Stimulated activated CD4-positive, alpha-beta T cell treated with anti-CD3 and anti-CD28 coated beads, Interleukin-4, amount 100 ng/mL, for 4 hours (primary cell): ENCODE measurements at places on chromosomes 2 and 18.

DNA sequence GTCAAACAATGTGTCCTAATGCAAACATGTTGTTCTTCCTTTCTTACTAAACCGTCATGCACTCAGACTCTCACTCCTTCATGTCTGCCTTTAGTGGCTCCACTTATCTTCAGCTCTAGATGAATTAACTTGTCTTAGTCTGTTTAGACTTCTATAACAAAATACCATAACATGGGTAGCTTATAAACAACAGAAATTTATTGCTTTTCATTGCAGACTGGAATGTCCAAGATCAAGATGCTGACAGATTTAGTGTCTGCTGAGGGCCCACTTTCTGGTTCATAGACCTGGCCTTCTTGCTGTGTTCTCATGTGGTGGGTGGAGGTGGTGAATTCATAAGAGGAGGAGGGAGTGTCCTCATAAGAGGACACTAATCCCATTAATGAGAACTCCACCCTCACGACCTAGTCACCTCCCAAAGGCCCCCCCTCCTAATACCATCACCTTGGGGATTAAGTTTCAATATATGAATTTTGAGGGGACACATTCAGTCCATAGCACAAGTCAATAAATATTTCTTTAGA, 32.3 kb downstream of the RALBP1 start:
- no peak for DNase-seq

DNA sequence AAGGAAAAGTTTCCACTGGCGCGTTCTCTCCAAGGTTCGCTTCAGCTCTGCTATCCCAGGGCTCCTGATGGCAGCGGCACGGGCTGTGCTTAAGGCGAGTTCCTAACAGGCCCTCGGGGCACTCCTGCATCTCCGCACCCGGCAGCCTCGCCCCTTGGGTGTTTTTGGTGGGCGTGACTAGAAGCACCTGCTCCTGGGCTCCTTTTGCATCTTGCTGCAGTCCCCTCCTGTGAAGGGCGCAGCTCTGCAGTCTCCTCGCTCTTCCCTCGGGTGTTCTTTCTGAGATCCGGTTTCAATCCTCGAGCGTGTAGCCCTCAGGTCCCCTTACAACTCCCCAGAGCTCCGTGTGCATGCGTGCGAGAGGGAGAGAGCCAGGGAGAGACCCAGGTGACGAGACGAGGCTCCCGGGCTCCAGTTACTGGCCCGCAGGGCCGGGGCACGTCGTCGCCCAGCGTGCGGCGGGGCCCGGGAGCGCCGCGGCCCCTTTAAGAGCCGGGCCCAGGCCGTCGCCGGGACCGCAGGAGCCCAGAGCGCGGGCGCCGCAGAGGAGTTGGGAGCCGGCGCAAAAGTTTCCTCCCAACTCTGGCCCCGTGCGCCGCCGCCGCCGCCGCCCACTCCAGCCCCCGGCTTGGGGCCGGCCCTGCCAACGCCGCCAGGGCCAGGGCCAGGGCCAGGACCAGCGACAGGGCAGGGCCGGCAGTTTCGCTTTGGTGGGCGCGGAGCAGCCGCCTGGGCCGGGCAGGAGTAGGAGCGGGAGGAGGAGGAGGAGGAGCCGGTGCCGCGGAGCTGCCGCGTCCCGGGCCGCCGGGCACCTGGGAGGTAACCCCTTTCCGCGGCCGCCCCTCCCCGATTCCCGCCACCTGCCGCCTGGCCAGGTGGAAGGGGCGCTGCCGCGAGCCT, at the start of gene PARD3B:
PARD3B (plus strand) TSS at position 515 of the 900 bp plus-strand sequence. CDS start 525 bp downstream, outside the sequence.
- DNase-seq = no peak

- DNase-seq = no peak
Observed at GRCh38 chr2:173184031-173185004, 108.7 kb downstream of the MAP3K20 start.

DNA sequence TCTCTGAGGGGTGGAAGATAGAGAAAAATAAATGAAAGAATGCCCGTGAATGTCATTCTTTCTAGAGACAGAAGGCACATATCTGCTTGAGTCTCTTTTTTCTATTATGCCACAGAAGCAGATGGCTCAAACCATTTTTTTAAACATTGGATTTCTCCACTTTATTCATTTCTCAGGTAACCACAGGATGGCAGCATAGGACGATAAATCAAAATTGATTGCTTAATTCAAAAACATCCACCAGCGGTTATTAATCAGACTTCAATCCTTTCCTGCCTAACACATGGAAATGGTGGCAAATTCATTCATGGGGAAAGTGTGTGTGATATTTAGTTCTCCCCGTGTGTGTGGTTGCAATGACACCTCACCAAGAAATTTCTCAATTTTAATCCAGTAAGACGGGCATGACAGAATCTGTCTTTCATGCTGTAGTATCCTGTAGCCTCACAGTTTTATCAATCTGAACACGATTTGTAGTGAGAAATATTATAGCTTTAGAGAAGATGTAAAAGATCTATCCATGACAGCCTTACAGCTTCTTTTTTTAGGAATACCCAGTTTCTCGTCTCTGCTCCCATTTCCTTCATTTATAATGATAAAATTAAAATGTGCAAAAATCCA, 72.2 kb downstream of the DSC3 start:
- DNase-seq = no peak

DNA sequence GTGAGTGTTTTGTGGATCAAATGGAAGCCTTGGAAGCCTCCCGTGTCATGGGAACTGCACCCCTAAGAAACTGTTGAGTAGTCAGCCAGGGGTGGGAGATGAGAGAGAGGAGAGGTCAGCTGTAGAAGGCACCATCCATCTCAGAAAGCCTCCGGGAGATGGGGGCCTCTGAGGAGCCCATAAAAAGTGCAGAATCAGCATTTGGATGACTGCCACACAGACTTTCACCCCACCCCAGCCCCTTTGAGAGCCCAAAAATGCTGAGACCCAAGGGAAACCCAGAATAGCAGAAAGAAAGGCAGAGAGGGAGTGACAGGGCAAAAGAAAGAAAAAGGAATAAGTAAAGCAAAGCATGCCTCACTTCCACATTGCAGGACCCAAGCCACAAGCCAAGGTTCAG, 443.1 kb upstream of the ZEB2 start:
- DNase-seq = no peak

GRCh38 chr2:39492095-39492590, 55.1 kb upstream of the MAP4K3 start:
- no peak for DNase-seq

- DNase-seq = no peak
Observed at GRCh38 chr2:241009191-241009590, 10.8 kb downstream of the SNED1 start.

GRCh38 chr2:168064011-168064998, 183.1 kb downstream of the STK39 start:
- no peak for DNase-seq

DNA sequence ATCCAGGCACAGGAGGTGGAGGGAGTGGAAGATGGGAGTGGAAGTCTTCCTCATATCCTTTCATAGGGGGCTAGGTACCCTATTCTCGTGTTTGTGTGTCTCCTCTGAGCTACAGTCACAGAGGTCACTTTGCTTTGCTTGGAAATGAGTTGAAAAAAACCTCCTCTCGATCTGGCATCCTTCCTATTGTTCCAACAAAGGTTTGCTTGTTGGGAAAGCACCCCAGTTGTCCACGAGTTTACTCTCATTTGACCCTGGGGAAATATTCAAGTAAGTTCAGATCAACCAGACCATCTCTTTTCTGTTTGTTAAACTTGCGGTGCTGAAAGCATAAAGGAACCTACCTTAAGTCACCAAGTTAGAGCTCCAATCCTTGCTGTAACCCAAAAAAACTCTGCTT, 59.3 kb downstream of the ARHGEF33 start:
- no peak for DNase-seq

DNA sequence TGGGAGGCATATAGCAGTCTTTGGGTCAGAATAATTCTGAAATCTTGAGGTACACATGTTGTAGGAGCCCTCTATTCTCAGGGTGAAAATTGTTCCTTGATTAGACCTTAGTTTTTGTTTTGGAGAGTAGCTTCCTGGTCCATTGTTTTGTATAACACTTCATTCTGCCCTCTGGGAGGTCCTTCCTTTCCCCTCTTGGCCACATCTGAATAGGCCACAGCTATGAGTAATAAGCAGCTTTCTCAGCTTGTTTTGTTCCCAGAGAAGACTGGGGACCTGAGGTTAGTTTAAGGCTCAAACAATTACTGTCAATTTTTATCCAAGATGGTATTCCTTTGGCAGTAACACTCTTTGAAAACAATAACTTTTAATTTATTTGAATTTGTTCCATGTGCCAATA, 72.6 kb upstream of the NOL4 start:
- no peak for DNase-seq

- DNase-seq = no peak
Observed at GRCh38 chr18:7072593-7072992, 45.0 kb downstream of the LAMA1 start.

DNA sequence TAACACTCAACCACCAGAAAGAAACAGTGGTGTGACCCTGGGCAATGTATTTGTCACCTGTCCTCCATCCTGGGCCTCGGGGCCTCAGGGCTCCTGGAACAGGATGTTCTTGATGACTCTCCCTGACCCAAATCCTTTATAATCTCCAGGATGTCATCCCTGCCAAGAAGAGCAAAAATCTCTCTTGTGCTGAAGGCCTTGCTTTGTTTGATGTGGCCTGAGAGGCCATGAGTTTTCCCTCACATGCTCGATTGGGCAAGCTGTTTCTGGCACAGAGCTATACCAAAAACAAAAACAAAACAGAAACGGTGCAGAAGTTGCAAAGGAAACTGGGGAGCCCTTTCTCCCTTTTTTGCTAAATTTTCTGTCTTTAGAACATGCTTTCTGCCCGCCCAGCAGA, 35.7 kb upstream of the ST3GAL5 start:
- DNase-seq = no peak

DNA sequence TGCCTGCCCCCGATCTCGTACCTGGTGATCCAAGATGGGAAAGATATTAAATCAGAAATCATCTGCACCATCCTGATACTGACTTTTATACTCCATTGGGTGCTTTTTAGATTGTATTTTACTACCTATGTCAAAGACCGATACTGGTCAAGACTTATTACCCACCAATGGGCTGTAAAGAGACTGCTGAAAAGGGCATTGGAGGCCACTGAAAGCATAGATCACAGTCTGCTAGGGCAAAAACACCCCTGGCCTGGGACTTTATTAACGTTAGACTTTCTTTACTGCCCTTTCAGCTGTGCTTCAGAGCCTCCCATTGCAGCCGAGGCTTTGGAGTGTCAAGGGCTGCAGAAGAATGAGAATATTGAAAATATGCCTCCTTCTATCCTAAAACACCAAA, 472.8 kb upstream of the DDX18 start:
- no peak for DNase-seq

- peak; percentile 68 for DNase-seq
Observed at GRCh38 chr2:120231564-120231973, 8.4 kb upstream of the TMEM185B start.

GRCh38 chr18:39415471-39415870, 1849.9 kb upstream of the CELF4 start:
- DNase-seq = no peak

DNA sequence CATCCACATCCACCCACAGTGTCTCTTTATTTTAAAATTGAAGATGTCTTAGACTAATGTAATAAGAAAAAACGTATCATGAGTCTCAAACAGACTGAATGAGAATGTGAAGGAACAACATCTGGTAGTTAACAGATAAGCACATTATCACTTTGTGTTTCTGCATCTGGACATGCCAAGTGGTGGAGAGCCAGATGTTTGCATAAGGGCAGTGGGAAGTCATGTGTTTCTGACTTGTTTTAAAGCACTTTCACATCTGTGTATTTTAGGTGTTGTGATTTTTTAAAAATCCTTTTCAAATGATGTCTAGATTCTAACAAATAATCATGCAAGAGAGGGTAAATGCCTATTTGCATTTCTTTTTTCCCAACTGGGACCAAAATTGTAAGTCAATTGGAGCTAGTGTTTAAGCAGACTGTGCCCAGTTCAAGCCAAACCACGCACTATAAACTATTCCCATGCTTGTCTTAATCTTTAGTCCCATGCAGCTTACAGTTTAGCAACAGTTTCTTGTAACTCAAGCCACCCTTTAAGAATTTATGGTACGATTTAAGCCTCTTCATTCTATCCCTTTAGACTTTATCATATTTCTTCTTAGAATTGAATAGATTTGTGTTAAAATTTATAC, 272.7 kb upstream of the DOK6 start:
- DNase-seq = no peak

DNA sequence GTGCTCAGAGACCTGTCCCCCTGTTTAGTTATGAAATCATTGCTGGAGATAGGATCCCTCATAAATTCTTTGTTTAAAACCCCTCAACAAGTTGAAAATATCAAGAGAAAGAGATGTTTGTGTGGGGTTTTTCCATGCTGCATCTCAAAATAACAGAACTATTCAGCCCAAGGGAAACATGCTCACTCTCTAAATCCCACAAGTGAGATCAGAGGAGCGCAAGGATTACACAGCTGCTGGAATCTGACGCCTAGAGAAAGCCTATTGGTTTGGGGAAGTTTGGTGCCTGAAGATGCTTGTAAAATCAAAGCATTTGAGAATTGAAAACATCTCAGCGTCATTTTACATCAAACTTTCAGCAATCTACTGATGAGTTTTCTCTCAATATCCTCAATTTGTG, 7.9 kb downstream of the FSHR start:
- DNase-seq = no peak

DNA sequence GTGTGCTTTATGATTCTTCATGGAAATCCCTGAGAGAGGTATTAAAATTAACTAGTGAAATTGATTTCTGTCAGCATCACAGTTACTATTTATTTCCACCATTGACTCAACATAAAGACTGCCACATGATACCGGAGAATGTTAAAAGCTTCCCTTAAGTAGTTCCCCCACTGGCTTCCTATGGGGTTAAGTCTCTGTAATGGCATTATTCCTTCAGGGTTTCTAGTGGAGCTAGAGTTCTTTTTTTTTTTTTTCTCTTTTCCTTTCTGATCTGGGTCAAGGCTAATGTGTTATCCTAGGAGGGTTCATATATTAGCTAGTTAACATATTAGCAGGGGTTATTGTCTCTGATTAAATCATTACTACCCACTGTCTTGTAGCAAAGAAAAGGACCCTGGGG, 1919.1 kb upstream of the PIK3C3 start:
- DNase-seq = no peak

GRCh38 chr2:23376972-23377371, 8.0 kb upstream of the KLHL29 start:
- DNase-seq = no peak

DNA sequence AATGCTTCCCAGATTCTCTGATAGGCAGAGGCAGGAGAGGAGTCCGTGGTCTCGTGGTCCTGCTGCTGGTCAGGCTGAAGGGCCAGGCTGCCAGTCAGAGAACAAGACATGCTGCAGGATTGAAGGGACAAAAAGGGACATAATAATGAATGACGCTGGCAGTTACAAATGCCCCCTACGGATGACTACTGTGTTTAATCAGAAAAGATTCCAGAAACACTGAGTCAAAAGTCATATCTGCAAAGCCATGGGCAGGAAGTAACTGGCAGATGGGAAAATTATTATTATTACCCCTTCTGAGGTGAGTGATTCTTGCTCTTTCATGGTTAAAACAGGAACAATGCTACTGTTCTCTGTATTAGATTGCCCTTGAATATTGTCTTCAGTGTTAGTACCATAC, 19.0 kb downstream of the LCT start:
- no peak for DNase-seq

DNA sequence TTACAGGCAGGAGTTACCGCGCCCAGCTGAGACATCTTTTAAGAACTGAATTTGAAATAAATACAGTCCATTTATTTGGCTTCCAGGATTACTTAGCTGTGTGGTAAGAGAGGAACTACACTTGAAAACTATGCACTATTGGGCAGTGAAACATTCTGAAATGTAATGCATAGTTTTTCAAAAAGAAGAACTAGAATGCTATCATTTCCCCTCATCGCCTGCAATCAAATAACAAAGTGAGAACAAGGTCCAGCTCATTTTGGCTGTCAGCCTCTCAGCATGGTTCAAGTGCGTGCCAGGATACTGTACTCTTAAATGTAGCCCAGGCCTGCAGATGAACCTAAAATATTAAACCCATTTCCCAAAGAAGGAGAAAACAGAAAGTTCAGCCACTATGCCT, 76.6 kb upstream of the ARL5A start:
- no peak for DNase-seq
